ENCODE measurements at places on chromosomes 7 and 10.

DNA sequence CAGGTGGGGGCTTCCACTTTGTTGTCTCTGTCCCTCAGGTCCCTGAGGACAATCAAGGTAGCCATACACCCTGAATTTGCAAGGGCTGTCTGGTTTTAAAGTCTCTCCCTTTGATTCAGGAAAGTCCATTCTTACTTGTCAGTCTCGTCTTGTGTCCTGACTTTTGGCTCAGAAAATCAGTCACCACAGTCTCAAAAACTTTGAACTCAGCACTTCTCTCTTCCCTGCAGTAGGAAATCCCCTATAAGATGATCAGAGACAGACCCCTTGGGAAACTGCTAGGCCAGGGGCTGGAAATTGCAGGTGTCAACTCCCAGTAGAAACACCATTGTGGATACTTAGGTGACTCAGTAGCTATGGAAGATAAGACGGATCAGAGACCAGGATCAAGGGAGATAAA, 73.1 kb downstream of the CDC123 start:
- DNase-seq: no peak

- DNase-seq: peak; percentile 20
Observed at GRCh38 chr7:66283003-66283920, 78.1 kb downstream of the TPST1 start.

- no peak for DNase-seq
Observed at GRCh38 chr10:27536437-27536836, 32.3 kb downstream of the RAB18 start.

DNA sequence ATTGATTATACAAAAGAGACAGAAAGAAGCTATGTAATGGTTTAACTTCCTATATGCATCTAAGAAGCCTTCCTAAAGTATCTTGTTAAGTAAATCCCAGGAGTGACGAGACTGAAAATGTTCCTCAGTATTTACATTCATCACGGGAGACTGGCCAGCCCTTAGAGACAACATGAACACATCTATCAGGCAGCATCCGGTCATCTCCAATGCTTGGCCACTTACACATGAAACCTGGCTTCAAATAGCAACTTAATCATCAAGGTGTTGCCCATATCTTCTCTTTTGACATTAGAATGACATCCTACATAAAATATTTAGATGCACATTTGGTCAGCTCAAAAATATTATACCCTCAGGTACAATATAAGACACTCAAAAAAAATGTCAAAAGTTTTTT, 33.8 kb downstream of the ERCC6 start:
- peak; percentile 64 for DNase-seq

Data from trophoblast cell (in vitro differentiated cells and primary cell).